Type B pancreatic cell (in vitro differentiated cells): ENCODE measurements at places on chromosomes 1 and 21. TPM values are rescaled to one million over a fixed set of nuclear protein-coding genes. Genes with fewer than 3 reads are reported as not detected.

Gene ANGPTL1
- 0.43 and 17.9 TPM in 2 replicates for total RNA-seq

DNA sequence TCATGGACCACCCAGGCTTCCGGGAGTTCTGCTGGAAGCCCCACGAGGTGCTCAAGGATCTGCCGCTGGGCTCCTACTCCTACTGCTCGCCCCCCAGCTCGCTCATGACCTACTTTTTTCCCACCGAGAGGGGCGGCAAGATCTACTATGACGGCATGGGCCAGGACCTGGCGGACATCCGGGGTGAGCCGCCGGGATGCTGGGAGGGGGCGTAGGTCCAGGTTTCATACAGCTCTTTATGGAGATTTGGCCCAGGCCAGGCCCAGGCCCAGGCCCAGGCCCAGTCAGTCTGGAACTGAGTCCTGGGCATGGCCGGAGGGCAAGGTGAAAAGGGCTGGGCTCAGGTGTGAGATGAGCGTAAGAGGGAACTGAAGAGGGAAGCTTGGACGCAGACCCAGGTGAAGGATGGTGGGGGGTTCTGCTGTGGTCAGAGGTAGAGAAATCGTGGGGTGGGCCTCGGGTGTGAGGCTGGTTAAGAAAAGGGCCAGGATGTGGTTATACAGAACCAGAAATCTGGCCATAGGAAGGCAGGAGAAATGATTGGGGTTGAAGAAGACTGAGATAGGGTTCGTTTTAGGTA is 23.0 kb downstream of the DISP3 start:
- no peak for DNase-seq
- H3K27ac ChIP-seq = no peak overlapping the region
- H3K4me3 ChIP-seq = no peak overlapping the region
- H3K36me3 ChIP-seq = peaks cover 17% of the 10 kb centered on the region
- peaks cover 16% of the 10 kb centered on the region for H3K27me3 ChIP-seq

DNA sequence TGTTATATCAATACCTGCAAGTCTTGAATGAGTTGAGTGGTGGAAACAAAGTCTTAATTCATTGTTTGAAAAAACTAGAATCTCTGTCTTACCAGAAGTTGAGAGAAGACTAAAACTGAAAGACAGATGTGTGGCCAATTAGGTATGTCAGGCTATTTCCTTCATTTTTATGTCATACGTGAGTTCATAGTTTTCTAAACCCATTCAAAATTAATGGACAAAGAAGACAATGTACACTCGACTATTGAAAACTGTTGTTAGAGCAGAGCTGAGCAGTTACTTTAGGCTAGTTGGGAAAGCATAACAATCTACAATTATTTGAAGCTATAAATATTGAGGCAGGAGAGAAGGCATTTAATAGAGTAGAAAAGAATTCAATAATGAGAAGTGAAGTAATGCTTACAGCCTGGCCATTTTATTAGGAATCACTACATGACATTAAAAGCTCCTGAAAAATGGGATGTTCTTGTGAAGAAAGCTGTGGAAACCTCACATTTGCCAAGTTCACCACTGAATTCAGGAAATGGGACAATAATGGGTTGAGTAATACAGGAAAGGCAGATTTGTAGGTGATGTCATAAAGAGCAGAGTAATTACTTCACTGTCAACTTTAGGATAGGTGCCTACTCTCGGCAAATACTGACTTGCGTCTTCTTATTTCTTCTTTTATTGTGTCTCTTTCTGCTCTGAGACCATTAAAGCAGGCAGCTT is 204.4 kb downstream of the PLA2G4A start:
- H3K27ac ChIP-seq = no peak overlapping the region
- H3K4me3 ChIP-seq = no peak overlapping the region
- H3K4me1 ChIP-seq = no peaks in the 10 kb centered on the region
- DNase-seq = no peak
- no peaks in the 10 kb centered on the region for H3K36me3 ChIP-seq

- H3K4me1 ChIP-seq = peaks cover 7% of the 10 kb centered on the region
- no peak overlapping the region for H3K4me3 ChIP-seq
- no peak for DNase-seq
- peaks cover 31% of the 10 kb centered on the region for H3K27me3 ChIP-seq
These were observed 112.5 kb downstream of the RRAGC start for GRCh38 chr1:38746941-38747600.
